ENCODE measurements at places on chromosomes 4 and X.

GRCh38 chrX:153448556-153449367 lies 2.9 kb upstream of the TREX2 start:
- no peak for DNase-seq

DNA sequence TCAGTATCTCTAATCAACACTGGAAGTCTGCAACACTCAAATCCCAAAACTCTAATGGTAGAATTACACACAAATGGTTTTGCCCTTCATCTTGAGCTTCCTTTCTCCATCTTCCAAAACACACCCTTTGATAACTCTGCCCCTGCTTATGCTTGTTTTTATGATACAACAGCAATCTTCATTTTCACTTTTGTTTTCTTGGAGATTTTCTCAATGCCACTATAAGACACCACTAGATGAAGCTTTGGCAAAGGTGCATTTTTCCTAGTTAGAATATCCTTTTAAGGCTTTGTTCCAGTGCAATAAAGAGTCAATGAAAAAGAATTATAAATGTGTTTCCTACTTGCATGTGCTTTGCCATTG lies 472.4 kb upstream of the NWD2 start:
- no peak for DNase-seq

DNA sequence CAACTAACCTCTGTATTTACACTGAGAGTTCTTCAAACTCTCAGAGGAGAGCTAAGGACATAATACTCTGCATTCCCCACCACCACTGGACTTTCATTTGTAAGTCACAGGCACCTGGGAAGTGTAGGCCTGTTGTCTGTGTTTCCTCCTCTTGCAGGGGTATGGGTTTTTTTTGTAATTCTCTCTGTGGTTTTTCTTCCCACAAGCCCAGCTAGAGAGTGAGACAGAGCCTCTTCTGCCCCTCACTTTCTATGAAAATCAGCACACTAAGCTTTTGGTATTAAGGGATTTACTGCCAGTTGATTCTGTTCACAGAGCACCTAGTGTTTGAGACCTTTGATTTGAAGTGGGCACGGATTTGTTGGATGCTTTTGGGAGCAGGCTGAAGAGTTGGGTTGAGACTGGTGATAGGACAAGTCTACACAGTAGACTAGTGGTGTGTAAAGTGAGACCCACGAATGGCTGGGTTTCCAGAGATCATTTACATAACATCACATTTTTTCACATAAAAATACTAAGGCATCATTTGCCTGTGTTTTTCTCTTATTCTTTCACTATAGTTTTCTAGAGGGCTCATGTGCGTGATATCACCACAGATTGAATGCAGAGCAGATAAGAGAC lies 28.9 kb upstream of the WDR17 start:
- DNase-seq: no peak

DNA sequence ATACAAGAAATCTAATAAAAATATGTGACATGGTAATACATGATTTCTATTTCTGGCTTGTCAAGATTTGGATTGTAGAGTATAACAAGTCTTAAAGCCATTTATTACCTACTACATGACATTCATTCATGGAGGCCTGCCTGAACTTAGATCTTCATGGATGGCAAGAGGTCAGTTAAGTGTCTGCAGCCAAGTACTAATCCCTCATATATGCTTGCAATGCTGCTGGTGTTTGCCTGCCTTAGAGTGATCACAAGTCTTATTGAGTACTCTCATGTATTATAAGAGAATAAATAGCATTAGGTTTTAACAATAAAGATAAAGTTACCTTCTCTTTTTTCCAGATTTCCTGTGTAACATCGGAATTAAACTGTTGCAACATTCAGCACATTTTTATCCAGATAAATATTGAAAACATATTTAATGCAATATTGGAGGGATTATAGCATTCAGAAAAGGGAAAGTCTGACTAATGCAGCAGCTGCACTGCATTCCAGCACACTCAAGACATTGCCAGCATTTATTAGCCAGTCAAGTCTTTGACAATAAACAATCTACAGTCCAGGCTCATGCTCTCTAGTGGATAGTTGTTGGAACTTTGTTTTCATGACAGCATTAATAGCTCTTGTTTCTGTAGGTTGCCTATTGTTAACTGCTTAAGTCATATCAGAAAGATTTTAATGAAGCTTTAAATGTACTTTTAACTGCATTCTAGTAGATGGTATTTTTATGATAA lies 737.1 kb downstream of the FAT4 start:
- DNase-seq: no peak

DNA sequence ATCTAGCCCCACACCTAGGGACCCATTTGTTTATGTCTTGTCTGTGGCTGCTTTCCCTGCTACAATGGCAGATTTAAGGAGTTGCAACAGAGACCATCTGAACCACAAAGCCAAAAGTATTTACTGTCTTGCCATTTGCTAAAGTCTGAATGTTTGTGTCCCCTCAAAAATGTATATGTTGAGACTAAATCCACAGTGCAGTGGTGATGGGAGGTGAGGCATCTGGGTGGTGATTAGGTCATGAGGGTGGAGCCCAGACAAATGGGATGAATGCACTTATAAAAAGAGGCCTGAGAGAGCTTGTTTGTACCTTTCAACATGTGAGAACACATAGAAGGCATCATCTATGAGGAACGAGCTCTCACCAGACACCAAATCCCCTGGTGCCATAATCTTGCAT lies 137.3 kb downstream of the TMEM144 start:
- DNase-seq: no peak

GRCh38 chr4:183755596-183755995 lies 96.5 kb downstream of the TRAPPC11 start:
- no peak for DNase-seq

- no peak for DNase-seq
These were observed 85.2 kb downstream of the COX18 start for GRCh38 chr4:72984351-72984750.

- DNase-seq: no peak
These were observed 103.1 kb upstream of the GPRIN3 start for GRCh38 chr4:89410687-89411086.

GRCh38 chrX:9708086-9708485 lies 57.6 kb downstream of the GPR143 start:
- no peak for DNase-seq

DNA sequence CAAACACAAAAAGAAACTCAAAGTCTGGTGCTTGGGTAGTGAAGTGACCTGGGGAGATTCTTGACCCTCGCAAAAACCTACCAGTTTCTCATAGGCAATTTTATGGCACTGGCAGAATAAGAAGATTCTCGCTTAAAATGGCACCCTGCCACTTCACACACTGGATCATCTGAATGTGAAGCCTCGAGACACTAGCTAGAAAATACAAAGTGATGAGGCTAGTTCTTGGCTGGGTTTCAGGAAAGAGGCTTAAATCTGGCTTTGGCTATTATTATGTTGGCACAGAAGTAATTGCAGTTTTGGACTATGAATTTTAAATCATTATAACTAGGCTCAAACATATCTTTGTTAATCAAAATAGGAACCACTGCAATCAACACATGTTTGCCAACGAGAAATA lies 634.7 kb upstream of the BOD1L1 start:
- DNase-seq: no peak

DNA sequence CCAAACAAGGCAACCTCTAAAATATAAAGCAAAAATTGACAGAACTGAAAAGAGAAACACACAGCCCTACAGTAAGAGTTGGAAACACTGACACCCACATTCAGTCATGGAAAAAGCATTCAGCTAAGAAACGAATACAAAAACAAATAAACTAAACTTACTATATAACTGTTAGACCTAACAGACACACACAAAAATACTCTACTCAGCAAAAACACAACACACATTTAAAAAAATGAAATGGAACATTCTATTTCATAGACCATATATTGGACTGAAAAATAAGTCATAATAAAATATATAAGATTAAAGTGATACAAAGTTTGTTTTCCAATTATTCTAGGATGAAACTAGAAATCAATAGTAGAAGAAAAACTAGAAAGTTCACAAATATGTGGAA lies 488.8 kb upstream of the POU3F4 start:
- DNase-seq: no peak

GRCh38 chr4:53840643-53841042 lies 223.8 kb downstream of the CHIC2 start:
- DNase-seq: no peak

DNA sequence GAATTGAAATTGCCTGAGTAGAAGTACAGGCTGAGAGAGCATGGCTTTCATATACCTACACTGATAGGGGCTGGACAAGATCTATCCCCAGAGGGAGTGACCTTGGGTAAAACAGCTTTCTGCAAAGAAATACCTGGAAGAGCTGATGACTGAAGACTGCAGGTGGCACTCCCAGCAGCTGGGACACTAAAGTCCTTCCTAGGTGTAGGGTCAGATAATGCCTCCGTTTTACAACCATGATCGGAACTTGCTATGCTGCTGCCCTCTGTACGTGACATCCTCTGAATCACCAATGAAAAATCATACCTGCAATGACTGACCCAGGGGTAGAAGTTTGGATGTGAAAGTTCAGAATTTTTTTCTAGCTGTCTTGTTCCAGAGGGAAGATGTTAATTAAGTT lies 107.2 kb upstream of the WDR1 start:
- DNase-seq: no peak

DNA sequence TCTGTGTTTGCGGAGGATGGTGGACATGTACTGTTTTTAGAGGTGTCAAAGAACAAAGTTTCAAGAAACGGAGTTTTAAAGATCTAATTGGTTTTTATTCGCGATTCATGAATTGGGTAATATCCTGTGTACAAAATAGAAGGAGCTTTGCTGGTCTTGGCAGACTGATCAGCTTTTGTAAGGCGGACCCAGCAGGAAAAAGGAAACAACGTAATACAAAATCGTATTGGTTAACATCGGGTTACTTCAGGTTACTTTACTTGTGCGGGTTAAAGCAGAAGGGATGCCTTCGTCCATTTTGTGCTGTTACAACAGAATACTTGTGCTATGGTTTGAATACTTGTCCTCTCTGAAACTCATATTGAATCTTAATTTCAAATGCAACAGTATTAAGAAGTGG lies 11.4 kb upstream of the NYX start:
- no peak for DNase-seq

DNA sequence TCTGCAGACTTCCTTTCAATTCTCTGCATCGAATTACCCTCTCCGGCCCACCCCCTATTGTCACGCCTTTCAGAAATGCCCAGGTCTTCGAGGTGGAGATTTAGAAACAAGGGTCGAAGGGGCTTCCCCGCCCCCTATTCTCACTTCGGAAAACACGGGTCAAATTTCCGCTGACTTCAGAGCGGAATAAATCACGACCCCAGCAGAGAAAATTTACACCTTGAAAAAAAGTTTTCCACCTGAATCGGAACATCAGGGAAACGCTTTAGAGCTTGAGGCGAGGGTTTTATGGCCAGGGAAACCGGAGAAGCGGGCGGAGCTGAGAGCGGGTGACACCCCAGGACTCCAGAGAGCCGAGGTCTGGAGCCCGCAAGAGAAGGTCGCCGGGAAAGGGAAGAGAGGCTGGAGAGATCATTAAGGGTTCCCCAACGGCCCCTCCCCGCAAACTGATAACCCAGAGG lies 1.6 kb downstream of the SHISA3 start:
- no peak for DNase-seq

GRCh38 chr4:18127030-18127429 lies 105.5 kb upstream of the LCORL start:
- DNase-seq: no peak

DNA sequence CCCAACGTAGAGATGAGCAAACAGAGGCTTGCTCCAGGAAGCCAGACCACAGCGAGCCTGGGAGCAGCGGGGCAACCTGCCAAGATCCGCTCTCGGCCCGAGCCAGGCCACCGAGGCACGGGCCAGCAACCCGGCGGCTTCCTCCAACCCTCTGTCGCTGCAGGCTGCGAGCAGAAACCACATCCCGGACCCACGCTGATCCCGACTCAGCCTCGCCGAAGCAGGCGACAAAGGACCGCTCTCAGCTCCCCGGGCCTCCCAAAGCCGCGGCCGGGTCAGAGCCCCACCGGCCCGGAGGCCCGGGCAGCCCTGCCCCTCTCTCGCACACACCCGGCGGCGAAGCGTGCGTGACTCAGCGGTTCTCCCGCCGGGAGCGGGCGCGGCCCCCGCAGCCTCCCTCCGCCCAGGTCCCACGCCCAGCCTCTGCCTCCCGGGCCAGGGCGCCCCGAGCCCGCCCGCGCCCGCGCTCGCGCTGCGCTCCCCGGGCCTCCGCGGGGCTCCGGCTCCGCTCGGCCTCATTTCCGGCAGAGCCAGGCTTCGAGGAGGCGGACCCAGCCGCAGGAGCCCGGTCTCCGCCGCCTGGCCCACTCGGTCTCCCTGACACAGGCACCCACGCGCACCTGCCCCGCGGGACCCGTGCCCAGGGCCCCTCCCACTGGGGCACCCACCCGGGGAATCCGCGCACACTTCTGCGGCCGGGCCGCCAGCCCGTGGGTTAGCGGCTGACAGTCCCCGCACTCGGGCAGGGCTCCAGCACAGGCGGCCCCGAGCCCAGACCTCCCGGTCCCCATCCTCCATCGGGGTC lies 1.7 kb downstream of the PPP2R2C start:
- DNase-seq: peak; percentile 22

DNA sequence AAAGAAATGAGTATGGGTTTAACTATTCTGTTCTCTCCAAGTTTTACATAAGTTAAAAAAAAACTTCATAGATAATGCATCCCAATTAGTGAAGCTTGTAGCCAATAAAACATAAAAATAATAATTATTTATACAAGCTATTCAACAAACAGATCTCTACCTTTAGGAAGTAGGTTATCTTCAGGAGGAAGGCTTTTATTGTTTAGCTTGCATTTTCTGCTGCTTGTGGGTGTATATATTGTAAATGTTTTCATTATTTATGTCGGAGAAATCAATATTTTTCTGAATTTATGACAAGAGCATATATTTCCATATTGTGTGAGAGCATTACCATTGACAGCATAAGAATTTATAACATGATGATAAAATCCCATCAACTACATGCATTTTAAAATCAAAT lies 208.3 kb downstream of the TRAM1L1 start:
- no peak for DNase-seq

- no peak for DNase-seq
These were observed 102.5 kb downstream of the FIP1L1 start for GRCh38 chr4:53479736-53480525.

- no peak for DNase-seq
These were observed 68.2 kb downstream of the ZNF827 start for GRCh38 chr4:145870155-145871020.

All from stimulated activated CD8-positive, alpha-beta memory T cell treated with anti-CD3 and anti-CD28 coated beads, Interleukin-4, amount 100 ng/mL, for 48 hours (primary cell).